ENCODE measurements at places on chromosomes 5 and 9.

DNA sequence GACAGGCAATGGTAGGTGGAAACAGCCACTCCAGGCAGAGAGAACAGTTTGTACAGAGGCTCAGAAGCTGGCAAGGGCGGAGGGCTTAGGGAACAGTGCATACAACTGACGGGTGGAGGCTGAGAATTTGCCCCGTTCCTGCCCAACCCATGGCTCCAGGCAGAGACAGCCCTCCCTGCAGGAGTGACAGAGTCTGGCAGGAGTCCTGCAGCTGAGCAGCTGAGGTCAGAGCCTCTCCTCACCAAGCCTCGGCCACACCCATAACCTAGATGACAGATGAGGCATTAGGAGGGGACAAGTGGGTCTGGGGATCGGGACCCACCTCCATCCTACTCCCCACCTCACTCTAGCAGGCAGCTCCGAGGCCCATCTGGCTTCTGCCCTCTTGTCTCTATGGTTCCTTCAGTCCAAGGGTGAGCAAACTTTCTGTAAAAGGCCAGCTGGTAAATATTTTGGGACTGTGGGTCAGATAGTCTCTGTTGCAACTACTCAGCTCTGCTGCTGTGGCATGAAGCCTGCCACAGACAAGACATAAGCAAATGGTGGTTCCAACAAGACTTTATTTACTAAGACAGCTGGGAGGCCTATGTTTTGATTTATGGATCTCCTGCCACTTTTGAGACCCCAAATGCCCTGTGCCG is 83.7 kb downstream of the SH3TC2 start:
- no peak for DNase-seq

DNA sequence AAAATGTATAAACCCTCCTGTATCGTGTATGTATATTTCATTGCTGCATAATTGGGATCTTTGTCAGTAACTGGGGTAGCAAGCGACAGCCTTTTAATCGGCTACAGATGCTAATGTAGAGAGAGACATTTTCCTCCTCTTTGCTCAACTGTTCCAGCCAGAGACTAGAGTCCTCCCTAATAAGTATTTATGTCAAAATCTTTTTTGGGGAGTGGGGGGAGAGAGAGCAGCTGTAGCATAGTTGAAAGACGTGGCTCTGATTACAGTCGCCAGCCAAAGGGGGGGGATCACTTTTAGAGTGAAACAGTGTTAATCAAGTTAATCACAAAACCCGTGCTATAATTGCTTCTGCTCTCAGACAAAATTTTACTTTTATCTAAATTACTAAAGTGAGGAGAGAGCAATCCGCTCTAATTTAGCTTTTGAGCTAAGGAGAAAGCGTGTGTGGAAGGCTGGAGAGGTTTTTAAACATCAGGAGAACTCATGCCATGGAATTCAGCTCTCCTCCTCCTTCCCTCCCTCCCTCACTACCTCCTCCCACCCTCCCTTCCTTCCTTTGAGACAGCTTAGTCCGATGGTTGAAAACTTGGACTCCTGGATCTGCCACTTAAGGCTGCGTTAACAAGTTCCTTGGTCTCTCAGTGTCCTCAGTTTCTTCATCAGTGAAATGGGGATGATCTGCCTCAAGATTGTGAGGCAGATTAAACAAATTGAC is 87.3 kb upstream of the ZNF618 start:
- no peak for DNase-seq

DNA sequence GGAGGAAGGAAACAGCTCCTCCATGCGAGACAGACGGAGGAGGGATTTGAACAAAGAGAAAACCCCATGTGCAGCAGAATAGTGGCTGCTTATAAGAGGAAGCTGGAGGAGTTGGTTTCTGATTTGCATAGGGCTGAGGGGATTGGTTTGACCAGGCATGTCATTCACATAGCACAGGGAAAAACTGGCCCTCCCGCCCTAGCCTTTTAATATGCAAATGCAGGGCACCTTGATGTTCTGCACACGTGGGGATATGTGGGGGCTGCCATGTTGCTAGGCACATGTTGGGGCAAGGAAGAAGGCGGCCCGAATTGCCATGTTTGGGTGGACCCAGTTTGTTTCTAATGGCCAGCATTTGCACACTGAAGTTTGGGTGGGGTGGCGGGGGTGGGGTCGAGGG is 42.2 kb downstream of the OSMR start:
- DNase-seq: no peak

GRCh38 chr9:16434526-16434925 is 435.9 kb downstream of the BNC2 start:
- DNase-seq: no peak

- no peak for DNase-seq
Observed at GRCh38 chr9:103713631-103714030, 380.5 kb upstream of the SMC2 start.

DNA sequence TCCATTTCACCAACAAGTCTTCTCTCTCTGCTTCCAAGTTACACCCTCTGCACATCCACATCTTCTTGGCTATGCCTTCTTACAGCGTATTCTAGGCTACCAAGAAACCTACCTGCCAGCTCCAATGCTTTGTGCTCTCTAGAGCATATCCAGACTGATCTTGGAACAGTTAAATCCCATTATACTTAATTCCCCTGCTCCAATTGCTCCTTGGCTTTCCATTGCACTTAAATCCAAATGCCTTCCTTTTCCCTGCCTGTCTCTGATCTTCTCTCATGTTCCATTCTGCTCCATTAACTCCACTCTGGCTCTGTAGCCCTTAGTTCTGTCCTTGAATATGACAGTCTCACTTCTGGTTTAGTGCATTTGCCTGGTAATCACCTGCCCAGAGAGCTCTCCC is 322.4 kb downstream of the LRRC70 start:
- DNase-seq: no peak
